ENCODE measurements at places on chromosomes 2 and 18.

GRCh38 chr2:105934467-105934866 lies 189.8 kb downstream of the NCK2 start:
- no peak for DNase-seq

- no peak for DNase-seq
These were observed 52.6 kb downstream of the ATIC start for GRCh38 chr2:215364157-215365155.

- DNase-seq, result no peak
These were observed 55.9 kb downstream of the ACVR1C start for GRCh38 chr2:157572725-157573124.

- no peak for DNase-seq
These were observed 19.5 kb upstream of the ASXL3 start for GRCh38 chr18:33558529-33558928.

DNA sequence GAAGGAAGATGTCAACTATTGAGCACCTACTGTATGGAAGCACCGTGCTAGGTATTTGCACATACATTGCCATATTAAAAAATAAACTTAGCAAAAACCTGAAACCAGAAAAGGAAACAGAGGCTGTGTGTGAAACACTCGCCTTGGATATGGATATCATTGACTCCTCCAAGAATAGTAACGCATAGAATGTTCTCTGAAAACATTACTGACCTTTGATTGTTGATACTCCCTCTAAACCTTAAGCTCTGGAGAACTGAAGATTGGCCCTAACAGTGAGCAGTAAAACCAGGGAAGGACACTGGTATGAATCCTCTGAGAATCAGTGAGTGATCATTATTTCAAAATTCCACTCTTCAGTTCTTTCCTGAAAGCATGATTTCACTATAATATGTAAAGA lies 236.8 kb downstream of the CDH20 start:
- DNase-seq, result no peak

- DNase-seq, result no peak
These were observed 1396.3 kb upstream of the CELF4 start for GRCh38 chr18:38961880-38962279.

DNA sequence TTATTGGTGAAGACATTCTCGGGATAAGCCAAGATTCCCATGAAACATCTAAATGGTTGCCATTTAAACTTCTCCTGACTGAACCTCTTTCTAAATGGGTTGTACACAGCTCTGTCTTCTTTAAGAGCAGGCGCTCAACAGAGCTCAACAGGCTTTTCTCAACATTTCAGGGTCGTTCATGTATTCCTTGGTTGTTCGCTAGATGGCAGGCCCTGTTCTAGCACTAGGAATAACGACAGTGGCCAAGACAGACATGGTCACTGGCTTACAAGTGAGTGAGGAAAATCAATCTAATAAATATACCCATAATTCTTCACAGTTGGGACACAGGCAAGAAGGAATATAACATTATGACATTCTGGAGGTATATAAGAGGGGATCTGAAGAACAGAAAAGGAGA lies 154.5 kb downstream of the SMAD2 start:
- DNase-seq, result no peak

- no peak for DNase-seq
These were observed 210.8 kb upstream of the SMIM21 start for GRCh38 chr18:75638223-75638775.

DNA sequence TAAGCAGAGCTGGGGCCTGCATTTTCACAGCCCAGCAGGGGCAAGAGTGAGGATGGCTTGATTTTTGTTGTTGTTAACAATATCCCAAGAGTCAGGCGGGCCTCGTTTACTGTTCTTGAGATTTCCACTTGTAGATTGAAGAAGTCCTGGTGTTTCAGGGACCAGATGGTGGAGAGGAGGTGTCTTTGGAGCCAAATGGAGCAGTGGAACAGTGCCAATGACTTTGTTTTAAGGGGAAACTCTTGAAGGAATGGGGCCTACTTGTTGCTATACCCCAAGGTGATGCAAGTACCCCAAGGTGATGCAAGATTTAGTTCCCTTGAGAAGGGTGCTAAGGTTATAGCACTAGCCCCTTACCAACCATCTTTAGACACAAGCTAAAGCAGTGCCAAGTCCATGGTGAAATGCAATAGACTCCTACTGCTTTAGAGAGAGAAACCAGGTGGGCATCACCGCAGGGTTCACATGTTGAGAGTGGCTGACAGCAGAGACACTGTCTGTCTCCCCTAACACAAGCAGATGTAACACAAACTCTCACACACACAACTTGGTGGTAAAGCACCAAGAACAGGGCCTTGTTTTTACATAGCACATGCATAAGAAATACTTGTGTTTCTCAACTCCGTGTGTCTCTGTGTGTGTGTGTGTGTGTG lies 44.0 kb downstream of the HK2 start:
- no peak for DNase-seq

- DNase-seq, result no peak
These were observed 95.5 kb upstream of the AGAP1 start for GRCh38 chr2:235398321-235398720.

DNA sequence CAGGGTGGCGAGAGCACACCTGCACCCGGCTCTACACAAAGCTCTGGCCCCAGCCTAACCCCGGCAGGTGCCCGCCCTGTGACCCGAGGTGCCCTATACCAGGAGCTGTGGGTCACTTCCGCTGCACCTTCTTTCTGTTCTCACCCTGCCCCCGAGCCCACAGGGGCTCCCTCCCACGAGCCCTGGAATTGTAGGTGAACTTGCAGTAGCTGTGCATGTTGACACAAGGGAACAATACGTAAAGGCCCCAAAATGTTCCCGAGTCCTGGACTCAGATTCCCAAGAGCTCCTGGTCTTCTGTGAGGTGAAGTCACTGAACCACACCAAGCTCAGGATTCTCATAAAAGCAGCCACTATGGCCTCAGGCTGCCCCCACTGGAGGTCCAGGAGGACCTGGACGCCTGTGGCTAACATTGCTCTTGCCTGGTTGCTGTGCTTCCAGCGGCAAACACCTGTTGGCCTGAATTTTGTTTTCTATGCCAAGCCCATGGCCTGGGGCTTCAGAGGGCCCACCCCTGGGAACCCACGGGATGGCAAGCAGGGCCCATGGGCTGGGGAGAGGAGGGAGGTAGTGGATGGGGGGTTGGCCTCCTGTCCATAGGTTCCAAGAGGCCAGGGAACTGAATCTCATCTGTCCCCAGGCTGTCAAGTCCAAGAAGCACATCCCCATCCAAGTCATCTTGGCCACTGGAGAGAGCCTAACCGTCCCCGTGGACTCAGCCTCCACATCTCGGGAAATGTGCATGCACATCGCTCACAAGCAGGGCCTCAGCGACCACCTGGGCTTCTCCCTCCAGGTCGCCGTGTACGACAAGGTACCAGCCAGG lies 23.2 kb upstream of the GPR17 start:
- DNase-seq, result no peak

DNA sequence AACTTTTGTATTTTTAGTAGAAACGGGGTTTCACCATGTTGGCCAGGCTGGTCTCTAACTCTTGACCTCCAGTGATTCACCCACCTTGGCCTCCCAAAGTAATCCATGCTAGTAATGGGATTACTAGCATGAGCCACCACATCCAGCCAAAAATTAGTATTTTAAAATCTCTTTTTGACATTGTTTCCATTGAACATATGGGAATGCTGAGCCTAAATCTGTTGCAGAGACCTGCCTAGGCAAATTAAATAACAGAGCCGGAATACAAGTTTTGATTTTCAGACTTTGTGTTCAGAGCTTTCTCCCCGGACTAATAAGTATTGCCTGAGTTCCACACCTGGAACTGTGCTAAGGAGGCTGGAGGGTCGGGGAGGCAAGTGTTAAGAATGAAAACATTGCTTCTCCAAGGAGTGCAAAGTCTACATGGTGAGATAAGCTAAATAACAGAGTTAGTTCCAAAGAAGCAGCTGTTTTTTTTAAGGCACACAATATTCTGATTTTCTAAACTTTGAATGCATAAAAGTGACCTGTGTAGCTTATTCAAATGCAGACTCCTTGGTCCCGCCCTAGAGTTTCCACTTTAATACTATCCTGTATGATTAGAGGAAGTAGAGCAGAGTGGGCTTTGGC lies 150.6 kb upstream of the CELF4 start:
- no peak for DNase-seq

GRCh38 chr18:10497206-10497749 lies 28.5 kb upstream of the NAPG start:
- DNase-seq, result no peak

- DNase-seq, result no peak
These were observed 97.0 kb downstream of the TFCP2L1 start for GRCh38 chr2:121187982-121188411.

GRCh38 chr2:23029111-23029510 lies 355.9 kb upstream of the KLHL29 start:
- no peak for DNase-seq

- no peak for DNase-seq
These were observed 14.6 kb downstream of the CYP27C1 start for GRCh38 chr2:127205218-127206125.

GRCh38 chr2:10172033-10172871 lies 49.7 kb downstream of the RRM2 start:
- no peak for DNase-seq

DNA sequence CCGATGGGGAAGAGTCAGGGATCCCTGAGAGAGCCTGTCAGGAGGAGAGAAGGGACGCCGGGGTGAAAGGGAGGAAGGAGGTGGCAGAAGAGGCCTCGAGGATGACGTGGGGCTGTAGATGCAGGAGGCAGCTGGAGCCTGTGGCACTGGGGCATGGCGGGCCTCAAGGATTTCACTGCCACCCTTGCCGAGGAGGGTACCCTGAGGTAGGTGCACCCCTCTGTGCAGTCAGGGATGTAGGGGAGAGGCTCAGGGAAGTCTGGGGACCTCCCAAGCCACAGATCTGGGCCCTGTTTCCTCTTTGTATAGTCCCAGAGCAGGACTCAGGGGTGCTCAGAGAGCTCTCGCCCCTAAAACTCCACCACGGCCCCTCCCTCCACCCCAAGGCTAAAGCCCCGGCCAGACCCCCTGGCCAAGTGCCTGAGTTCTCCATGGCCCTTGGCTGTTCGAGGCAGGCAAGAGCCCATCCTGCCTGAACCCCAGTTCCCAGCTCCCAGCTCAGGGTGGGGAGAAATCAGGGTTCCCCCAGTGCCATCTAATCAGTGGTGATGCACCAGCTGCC lies 39.0 kb upstream of the HDAC4 start:
- no peak for DNase-seq

DNA sequence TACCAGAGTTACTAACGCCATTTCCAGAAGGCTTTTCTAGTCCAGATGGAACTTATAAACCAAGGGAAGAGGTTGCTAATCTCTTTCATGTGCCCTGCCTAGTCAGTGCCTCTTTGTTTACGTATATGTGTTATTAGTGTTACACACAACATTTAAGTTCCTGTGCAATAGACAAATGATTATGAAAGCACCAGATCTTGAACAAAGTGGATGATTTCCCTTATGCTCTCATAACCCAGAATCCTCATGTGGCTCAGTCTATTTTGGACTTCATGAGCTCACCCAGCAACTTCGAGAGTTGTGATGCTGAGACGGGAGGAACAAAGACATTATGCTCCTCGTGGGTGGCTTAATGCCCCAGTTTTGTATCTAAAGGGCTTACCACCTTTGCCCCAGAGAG lies 214.4 kb upstream of the SP5 start:
- no peak for DNase-seq

- DNase-seq, result no peak
These were observed 44.4 kb upstream of the TWSG1 start for GRCh38 chr18:9290156-9290555.

- DNase-seq, result no peak
These were observed 1262.5 kb upstream of the CDH2 start for GRCh38 chr18:29439398-29439797.

GRCh38 chr2:139007130-139007529 lies 226.9 kb upstream of the NXPH2 start:
- no peak for DNase-seq

DNA sequence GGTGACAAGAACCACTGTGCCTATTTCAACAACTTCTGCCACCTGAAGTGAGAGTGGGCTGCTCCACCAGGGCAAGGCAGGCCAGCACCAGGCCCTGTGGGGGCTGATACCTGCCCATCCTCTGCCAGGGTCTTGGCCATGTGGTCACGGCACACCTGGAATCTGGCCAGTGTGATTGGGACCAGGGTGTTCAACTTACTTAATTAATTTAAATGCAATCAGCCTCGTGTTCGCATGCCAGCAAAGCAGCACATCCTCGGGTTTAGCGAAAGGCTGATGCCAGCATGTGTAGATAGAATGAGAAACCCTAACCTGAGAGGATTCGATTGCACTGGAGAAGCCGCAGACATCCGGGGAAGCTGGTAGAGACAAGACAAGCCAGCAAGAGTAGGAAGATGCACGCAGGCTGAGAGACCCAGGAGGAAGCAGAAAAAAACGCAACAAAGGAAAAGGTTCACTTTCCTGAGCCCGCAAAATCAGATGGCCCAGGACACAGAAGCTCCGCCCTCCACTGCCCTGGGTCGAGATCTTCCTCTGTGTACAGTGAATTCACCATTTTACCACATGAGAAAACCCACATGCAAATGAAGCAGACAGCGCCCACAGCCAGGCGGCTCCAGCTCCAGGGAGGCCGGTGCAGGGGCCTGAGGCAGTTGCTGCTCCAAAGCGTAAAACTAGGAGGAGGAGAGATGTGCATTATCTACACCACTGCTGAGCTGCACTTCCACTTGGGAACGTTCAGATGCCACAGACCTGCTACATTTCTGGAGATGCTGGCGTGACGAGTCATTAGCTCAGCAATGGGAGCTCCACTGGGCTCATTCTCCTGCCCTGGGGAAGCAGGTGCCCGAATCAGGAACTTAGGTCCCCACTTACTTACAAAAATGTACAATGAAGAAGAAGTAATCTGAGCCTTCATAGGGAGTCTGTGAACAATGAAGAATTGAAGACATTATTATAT lies 92.1 kb downstream of the TMEM18 start:
- DNase-seq, result peak; percentile 4

- DNase-seq, result no peak
These were observed 93.9 kb downstream of the KLF7 start for GRCh38 chr2:207071820-207072219.

- DNase-seq, result no peak
These were observed 251.4 kb downstream of the KLHL29 start for GRCh38 chr2:23636426-23636825.

DNA sequence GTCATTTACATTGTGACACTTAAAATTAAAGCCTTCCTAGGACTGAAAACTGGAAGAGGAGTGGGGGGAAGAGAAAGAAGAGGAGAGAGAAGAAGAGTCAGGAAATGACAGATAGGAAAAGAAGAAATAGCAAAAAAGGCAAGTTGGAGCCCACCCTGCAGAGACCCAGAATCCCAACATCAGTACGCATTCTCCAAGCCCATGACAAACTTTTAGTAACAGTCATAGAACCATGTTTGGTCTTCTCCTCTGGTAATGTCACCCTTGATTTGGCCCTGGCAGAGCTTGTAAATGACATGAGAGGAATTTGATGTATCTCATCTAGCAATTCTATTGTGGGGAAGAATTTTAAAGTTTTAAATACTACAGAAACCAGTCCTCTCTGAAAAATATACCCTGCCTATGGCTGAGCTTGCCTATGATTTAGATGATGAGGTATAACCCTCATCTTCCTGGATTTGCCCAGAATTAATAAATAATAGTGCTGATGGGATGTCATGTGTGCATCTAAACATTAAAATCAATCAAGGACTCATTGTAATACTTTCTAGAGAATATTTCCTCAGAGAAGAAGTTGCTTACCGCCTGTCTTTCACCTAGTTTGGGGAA lies 40.2 kb downstream of the APOB start:
- no peak for DNase-seq

GRCh38 chr2:14235667-14236066 lies 396.9 kb upstream of the LRATD1 start:
- no peak for DNase-seq
